ENCODE measurements at places on chromosomes 11 and 22.

- H3K27me3 ChIP-seq, result peaks cover 4% of the 10 kb centered on the region
- no peaks in the 10 kb centered on the region for H3K36me3 ChIP-seq
- DNase-seq, result no peak
- peaks cover 26% of the 10 kb centered on the region for H3K4me1 ChIP-seq
- H3K27ac ChIP-seq, result no peak overlapping the region
Measured at GRCh38 chr22:36457688-36458450, 23.6 kb downstream of the TXN2 start.

DNA sequence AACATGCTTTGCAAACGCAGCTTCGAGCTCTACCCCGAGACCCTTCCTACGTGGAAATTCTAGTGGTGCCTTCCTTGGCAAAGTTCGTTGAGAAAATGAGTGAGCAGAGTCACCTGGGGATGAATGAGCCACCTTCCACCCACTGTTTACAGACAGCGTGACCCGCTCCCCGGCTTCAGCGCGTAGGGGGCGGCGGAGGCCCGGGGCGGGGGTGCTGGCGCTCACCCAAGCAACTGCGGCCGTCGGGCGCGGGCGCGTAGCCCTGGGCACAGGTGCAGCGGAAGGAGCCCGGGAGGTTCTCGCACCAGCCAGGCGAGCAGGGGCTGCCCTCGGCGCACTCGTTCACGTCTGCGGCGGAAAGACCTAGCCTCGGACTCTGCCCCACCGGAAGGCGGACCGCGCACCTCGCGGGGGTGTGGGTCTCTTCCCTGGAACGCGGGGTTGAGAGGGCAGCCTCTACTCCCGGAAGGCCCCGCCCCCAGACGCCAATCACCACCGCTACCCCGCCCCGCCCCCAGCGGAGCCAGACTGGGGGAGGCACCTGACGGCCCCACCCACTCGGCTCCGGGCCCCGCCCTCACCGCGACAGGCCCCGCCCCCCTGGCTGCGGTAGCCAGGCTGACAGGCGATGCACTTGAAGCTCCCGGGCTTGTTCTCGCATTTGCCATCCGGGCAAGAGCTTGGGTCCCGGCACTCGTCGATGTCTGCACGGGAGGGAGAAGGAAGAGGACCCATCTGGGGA, 11.8 kb downstream of the LTBP3 start:
- H3K4me3 ChIP-seq, result peak overlapping the region; percentile 85
- H3K27me3 ChIP-seq, result peaks cover 3% of the 10 kb centered on the region
- peaks cover 6% of the 10 kb centered on the region for H3K36me3 ChIP-seq
- peak; percentile 97 for DNase-seq
- H3K4me1 ChIP-seq, result peaks cover 30% of the 10 kb centered on the region

GRCh38 chr11:15118431-15118830, 3.7 kb downstream of the INSC start:
- no peaks in the 10 kb centered on the region for H3K36me3 ChIP-seq
- DNase-seq, result peak; percentile 40
- peaks cover 24% of the 10 kb centered on the region for H3K4me1 ChIP-seq
- no peak overlapping the region for H3K4me3 ChIP-seq
- H3K27me3 ChIP-seq, result peaks cover 15% of the 10 kb centered on the region

DNA sequence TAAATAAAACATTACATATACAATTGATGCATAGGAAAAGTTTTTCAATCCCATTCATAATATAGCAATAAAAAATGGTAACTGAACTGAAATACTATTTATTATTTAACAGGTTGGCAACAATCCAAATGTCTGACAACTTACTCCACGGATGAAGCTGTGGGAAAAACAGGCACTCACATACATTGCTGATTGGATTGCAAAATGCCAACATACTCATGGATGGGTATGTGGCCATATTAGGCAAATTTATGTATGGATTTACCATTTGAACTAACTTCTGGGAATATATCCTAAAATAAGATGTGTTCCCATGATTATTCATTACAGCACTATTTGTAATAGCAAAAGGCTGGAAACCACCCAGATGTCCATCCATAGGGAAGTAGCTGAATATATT, 3.2 kb upstream of the BIRC2 start:
- peaks cover 8% of the 10 kb centered on the region for H3K27me3 ChIP-seq
- H3K27ac ChIP-seq, result no peak overlapping the region
- H3K4me3 ChIP-seq, result no peak overlapping the region
- no peaks in the 10 kb centered on the region for H3K36me3 ChIP-seq
- no peak for DNase-seq
- H3K4me1 ChIP-seq, result peaks cover 36% of the 10 kb centered on the region

- H3K27me3 ChIP-seq, result no peaks in the 10 kb centered on the region
- H3K36me3 ChIP-seq, result no peaks in the 10 kb centered on the region
- H3K27ac ChIP-seq, result no peak overlapping the region
- DNase-seq, result no peak
- H3K4me3 ChIP-seq, result no peak overlapping the region
Measured at GRCh38 chr11:27928809-27929208, 179.1 kb downstream of the KIF18A start.

- H3K4me1 ChIP-seq, result no peaks in the 10 kb centered on the region
- H3K27ac ChIP-seq, result no peak overlapping the region
- no peaks in the 10 kb centered on the region for H3K36me3 ChIP-seq
- H3K4me3 ChIP-seq, result no peak overlapping the region
- H3K27me3 ChIP-seq, result peaks cover 3% of the 10 kb centered on the region
Measured at GRCh38 chr11:69170704-69171103, 15.0 kb downstream of the SMIM38 start.

GRCh38 chr11:80321786-80322185, 881.0 kb upstream of the TENM4 start:
- H3K27me3 ChIP-seq, result peaks cover 2% of the 10 kb centered on the region
- no peak overlapping the region for H3K27ac ChIP-seq

DNA sequence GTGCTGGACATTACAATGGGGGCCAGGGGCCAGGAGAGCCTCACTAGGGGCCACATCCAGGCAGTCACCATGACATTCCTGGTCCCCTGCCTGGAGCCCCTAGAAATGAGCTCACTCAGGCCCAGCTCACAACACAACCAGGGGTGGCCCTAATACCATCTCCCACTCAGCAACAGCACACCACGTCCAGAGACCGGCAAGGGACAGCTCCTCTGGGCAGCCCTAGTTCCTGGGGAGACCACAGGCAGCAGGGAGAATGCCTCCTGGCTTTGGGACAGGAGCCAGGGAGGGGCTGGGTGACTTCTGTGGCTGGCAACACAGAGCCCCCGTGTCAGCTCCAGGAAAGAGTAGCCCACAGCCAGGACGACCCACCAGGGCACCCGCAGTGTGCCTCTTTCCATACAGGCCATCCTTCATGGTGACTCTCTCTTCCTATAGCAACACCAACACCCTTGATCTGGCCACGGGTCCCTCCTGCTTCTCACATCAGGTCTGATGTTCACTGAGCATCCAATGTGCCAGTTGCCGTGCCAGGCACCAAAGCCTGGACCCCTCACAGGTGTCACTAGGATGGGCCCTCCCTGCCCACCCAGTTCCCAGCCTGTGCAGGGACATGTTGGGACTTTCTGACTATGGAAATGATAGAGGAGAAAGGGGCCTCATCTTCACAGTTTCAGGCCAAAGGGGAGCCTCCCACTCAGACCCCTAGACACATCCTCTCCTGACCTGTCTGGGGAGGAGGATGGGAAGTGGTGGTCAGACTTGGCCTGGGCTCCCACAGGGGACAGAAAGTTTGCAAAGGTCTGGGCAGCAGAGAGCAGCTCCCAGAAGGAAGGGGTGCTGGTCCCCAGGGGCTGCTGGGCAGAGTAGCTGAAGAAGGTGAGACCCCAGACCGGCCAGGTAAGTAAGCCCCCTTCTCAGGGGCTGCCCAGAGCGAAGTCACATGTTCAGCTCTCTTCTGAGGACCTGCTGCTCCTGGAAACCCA, 43.2 kb downstream of the IGLL5 start:
- H3K4me1 ChIP-seq, result peaks cover 44% of the 10 kb centered on the region
- no peak overlapping the region for H3K27ac ChIP-seq
- peaks cover 2% of the 10 kb centered on the region for H3K27me3 ChIP-seq

DNA sequence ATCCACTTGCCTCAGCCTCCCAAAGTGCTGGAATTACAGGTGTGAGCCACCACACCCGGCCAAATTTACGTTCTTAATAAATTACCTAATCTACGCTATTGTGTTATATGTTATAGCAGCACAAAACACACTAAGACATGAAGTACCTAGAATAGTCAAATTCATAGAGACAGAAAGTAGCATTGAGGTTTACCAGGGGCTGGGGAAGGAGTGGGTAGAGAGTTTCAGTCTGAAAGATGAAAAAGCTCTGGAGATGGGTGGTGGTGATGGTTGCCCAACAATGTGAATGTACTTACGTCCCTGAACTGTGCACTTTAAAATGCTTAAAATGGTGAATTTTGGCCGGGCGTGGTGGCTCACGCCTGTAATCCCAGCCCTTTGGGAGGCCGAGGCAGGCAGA, 65.7 kb upstream of the NUP50 start:
- no peaks in the 10 kb centered on the region for H3K36me3 ChIP-seq
- H3K27me3 ChIP-seq, result peaks cover 7% of the 10 kb centered on the region
- no peak overlapping the region for H3K27ac ChIP-seq
- H3K4me3 ChIP-seq, result no peak overlapping the region
- DNase-seq, result no peak
- H3K4me1 ChIP-seq, result no peaks in the 10 kb centered on the region

DNA sequence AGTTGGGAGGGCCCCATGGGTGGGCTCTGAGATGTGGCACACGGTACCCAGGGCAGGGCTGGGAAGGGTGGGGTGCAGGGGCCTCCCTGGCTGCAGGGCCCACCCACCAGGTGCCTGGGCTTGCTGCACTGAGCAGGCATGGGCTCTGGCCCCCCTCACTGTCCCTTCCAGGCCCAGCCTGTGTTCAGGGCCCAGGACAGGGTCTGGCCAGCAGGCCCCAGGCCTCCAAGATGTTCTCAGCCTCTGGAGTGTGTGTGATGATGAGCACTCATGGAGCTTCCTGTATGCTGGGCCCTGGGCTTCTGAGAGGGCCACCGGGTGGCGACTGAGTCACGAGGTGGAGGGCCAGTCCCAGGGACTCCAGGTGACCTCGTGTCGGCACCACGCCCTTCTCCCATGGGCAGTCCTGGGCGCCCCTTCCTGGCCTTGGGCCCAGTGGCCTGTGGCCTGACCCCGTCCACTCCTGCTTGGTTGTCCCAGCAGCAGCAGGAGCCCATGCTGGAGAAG, 55.9 kb upstream of the CCDC188 start:
- no peaks in the 10 kb centered on the region for H3K36me3 ChIP-seq
- DNase-seq, result no peak
- H3K4me1 ChIP-seq, result peaks cover 32% of the 10 kb centered on the region
- H3K27ac ChIP-seq, result peak overlapping the region; percentile 95
- H3K27me3 ChIP-seq, result no peaks in the 10 kb centered on the region
- peak overlapping the region; percentile 93 for H3K4me3 ChIP-seq

- H3K36me3 ChIP-seq, result no peaks in the 10 kb centered on the region
- DNase-seq, result no peak
- H3K27ac ChIP-seq, result no peak overlapping the region
- H3K4me3 ChIP-seq, result no peak overlapping the region
- peaks cover 13% of the 10 kb centered on the region for H3K27me3 ChIP-seq
Measured at GRCh38 chr22:48494968-48495750, 1332.5 kb downstream of the BRD1 start.

GRCh38 chr11:74310857-74311256, 583 bp downstream of the P4HA3 start:
- no peak overlapping the region for H3K27ac ChIP-seq
- no peaks in the 10 kb centered on the region for H3K36me3 ChIP-seq
- peak overlapping the region; percentile 68 for H3K4me3 ChIP-seq
- DNase-seq, result no peak
- H3K4me1 ChIP-seq, result peaks cover 14% of the 10 kb centered on the region

- H3K36me3 ChIP-seq, result no peaks in the 10 kb centered on the region
- no peak for DNase-seq
- H3K27me3 ChIP-seq, result no peaks in the 10 kb centered on the region
- no peaks in the 10 kb centered on the region for H3K4me1 ChIP-seq
- H3K27ac ChIP-seq, result no peak overlapping the region
Measured at GRCh38 chr11:131284041-131284440, 86.4 kb upstream of the NTM start.

DNA sequence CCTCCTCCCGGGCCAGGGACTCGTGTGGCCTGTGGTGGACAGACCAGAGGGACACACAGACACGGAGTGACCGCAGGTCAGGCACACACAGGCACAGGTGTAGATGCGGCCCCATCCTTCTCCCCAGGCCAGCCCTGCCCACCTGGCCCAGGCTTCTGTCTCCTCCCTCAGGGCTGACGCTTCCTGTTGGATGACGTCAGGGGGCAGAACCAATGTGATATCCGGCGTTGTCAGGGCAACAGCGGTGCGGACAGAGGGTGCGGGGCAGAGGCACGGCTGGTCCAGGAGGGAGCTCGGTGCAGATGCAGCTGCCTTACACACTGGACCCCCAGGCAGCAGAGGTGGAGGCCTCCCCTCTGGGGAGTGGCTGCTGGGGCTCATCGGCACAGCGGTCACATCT, 2.9 kb upstream of the TUBGCP6 start:
- H3K27me3 ChIP-seq, result peaks cover 9% of the 10 kb centered on the region
- peak overlapping the region; percentile 46 for H3K4me3 ChIP-seq
- peaks cover 48% of the 10 kb centered on the region for H3K4me1 ChIP-seq
- no peak for DNase-seq

- H3K36me3 ChIP-seq, result no peaks in the 10 kb centered on the region
- no peaks in the 10 kb centered on the region for H3K4me1 ChIP-seq
- DNase-seq, result no peak
Measured at GRCh38 chr22:22400099-22400498, 108.4 kb downstream of the ZNF280B start.

DNA sequence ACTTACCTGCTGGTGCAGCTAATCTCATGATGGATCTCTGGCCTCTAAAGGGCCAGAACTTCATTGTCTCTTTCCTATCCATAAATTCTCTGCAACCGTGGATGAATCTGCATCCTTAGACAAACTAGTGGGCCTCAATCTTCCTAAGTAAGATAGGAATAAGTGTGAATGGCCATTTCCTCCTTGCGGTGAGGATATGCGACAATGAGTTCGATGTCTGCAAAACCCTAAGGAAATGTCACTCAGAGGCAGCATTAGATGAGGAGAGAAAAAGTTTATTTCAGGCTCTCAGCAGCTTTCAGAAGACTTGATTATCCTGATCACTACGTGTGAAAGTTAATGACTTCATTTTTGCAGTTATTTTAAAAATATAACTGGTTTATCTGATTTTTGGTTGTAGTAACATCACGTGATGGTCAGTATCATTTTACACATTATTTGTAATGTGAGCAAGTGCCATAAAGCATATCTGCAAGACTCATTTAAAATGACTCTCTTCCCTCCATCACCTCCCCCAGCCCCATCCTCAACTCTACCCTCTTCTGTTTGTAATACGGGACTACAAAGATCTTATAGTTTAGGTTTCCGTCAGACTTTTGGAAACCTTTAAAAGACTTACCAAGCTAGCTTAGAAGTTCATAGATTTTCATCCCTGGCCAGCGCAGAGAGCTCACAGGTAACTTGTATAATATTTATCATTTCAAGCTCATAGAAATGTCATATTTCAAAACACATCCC, 10.2 kb downstream of the GRAP2 start:
- H3K36me3 ChIP-seq, result peaks cover 9% of the 10 kb centered on the region
- H3K4me3 ChIP-seq, result peak overlapping the region; percentile 74
- DNase-seq, result no peak
- H3K27ac ChIP-seq, result peak overlapping the region; percentile 87
- no peaks in the 10 kb centered on the region for H3K27me3 ChIP-seq

- no peaks in the 10 kb centered on the region for H3K36me3 ChIP-seq
- DNase-seq, result no peak
- no peaks in the 10 kb centered on the region for H3K4me1 ChIP-seq
- H3K27me3 ChIP-seq, result peaks cover 3% of the 10 kb centered on the region
- no peak overlapping the region for H3K4me3 ChIP-seq
Measured at GRCh38 chr11:34408580-34409172, 30.1 kb upstream of the CAT start.
